ENCODE measurements at places on chromosomes 6 and 20.
A peak's percentile ranks its signal among the peaks of the same experiment; 100 is the strongest.

DNA sequence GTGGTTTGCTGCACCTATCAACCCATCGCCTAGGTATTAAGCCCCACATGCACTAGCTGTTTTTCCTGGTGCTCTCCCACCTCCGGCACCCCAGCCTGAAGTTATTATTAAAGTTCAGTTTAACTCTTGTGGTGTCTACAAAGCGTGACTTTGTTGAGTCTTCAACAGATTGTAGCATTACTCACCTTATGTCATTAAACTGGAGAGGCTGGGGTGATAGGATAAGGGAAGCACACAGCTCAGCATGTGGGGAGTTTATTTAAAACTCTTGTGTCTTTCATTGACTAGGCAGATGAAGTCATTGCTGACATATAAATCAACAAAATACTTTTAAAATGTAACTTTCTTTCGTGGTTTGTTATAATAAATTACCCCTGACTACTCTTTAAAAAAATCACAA, 84.7 kb upstream of the GCM1 start:
- peak; percentile 8 for DNase-seq

GRCh38 chr6:170087941-170088581, 202.8 kb downstream of the DLL1 start:
- DNase-seq: no peak

DNA sequence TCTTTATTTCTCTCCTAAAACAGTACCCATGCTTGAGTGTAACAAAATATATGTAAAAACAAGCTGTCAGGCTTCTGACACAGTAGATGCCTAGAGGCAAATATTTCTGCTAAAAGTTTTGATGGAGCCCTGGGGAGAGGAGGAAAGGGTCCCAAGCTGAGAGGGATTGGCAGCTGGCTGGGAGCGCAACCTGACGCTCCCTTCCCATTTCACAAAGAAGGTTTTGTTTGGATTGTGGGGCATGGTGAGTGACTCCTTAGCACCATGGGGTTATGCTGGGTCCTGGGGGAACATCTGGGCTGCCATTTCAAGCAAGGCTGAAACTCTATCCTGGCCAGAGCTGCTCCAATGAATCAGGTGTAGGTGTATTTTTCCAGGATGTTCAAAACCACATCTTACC, 720.5 kb downstream of the MAFB start:
- no peak for DNase-seq

GRCh38 chr20:34082232-34082887, 29.7 kb downstream of the EIF2S2 start:
- DNase-seq: no peak

DNA sequence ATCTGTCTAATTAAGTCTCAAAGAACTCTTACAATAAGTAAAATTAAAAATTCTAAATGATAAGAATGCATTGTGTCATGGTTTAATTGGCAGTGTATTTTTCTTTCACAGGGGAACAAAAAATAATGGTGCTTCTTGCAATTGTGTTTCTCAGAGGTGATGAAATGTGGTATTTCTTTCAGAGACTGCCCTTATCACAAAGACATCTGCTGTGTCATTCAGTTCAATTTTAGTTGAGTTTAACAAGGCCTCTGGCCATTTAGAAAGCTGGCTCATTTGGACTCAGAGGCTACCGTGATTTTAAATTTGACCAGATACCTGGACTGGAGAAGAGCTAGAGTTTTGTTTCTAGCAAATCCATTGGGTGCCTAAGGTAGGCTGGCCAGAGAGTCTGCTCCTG, 23.6 kb upstream of the ZNF831 start:
- DNase-seq: no peak

GRCh38 chr6:7680393-7681075, 45.4 kb upstream of the BMP6 start:
- DNase-seq: no peak

GRCh38 chr6:21386744-21387143, 206.8 kb upstream of the SOX4 start:
- DNase-seq: peak; percentile 21

GRCh38 chr6:95803889-95804288, 211.9 kb upstream of the FUT9 start:
- DNase-seq: no peak
